ENCODE measurements at places on chromosomes 5 and 9. TPM values are rescaled to one million over a fixed set of nuclear protein-coding genes. Genes with fewer than 3 reads are reported as not detected.

PCDHB15 gene
- total RNA-seq = 4.9 TPM

PCDHGB3 gene
- total RNA-seq = 9.2 TPM

GRCh38 chr5:88932541-88932940 is 49.6 kb upstream of the MEF2C start:
- no peak for DNase-seq

DNA sequence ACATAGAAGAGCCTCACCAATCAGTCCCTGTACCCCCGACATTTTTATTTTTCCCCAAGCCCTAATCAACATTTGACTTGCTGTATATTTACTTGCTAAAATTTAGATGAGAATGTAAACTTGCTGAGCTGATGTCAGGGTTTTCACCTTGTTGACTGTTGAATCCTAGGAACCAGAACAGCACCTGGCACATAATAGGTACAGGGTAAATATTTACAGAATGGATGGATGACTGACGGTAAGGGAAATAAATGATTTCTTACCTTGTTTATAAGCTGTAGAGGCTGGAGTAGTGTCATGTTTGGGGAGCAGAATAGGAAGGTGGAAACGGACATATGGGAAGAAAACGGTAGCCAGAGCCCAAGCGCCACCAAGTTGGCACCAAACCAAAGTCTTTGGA is 107.0 kb upstream of the NUDT12 start:
- no peak for DNase-seq

- no peak for DNase-seq
Measured at GRCh38 chr9:133054194-133054890, 7.4 kb upstream of the CEL start.

DNA sequence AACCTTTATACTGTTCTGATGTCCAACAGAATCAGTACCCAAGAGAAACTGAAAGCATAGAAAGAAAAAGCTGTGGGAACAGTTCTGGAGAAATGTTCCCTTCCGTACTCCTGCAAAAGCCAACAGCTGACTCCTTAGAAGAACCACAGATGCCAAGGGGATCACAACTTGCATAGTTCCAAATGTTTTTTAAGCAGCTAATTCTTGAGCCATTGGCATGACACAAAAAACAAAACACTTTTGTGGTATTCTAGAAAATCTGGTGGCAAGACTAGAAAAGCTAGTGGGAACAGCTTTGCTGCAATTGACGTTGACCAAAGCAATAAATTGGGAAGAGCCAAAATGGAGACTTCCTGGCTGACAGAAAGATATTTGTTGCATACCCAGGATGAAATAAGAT is 189.9 kb downstream of the ARL15 start:
- no peak for DNase-seq

- no peak for DNase-seq
Measured at GRCh38 chr9:1989500-1989899, 25.6 kb upstream of the SMARCA2 start.

DNA sequence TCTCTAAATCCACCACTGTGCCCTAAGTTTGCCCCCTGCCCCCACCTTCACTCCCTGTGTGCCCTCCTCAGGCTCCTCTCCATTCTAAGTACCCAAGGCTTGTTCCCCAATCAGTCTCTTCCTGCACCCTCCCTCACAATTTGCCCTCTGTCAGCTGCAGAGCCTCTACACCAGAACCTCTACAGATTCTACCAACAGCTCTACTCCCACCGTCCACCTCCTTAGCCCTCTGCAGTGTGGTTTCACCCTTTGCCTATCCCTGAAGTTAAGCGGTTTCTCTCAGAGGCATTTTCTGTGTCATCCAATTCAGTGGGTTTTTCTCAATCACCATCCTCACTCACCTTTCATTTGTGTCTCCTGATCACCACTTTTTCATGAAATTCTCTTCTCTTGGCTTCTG is 13.2 kb upstream of the ERAP2 start:
- no peak for DNase-seq

GRCh38 chr5:172211676-172212075 is 17.7 kb downstream of the EFCAB9 start:
- DNase-seq = no peak

- no peak for DNase-seq
Measured at GRCh38 chr5:174523311-174524071, 200.9 kb upstream of the MSX2 start.

DNA sequence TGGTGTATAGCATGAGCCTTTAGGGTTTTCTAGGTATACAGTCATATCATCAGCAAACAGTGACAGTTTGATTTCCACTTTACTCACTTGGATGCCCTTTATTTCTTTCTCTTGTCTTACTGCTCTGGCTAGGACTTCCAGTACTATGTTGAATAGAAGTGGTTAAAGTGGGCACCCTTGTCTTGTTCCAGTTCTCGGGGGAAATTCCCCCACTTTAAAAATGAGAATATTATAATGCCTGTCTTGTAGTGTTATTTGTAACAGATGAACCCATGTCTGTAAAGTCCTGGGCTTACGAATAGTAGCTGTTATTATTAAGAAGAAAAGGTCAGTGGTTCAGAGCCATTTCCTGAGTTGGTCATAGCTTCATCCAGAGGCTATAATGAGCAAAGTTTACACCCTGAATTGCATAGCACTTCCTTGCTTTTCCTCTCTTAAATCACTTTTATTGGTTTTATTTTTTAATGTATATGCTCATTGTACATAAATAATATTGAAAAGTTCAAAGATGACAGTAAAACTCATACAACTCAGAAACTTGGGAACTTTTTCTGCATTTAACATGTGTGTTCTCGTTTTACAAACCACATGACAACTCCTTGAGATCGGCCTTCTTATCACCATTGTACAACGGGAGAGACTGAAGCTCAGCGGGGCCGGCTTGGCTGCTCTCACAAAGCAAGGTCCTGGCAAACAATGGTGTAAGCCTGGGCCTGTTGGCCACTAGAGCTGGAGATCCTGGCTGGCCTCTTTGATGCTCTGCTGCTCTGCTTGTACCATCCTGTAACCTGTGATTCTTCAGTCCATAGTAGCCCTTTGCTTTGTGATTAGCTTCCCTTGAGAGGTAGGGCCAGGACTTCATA is 85.2 kb downstream of the CYFIP2 start:
- no peak for DNase-seq

Data from thyroid gland (tissue), 4 donors.